CD4-positive, alpha-beta memory T cell (primary cell): ENCODE measurements at places on chromosomes 2 and 18. TPM values are rescaled to one million over a fixed set of nuclear protein-coding genes. Genes with fewer than 3 reads are reported as not detected.

DNA sequence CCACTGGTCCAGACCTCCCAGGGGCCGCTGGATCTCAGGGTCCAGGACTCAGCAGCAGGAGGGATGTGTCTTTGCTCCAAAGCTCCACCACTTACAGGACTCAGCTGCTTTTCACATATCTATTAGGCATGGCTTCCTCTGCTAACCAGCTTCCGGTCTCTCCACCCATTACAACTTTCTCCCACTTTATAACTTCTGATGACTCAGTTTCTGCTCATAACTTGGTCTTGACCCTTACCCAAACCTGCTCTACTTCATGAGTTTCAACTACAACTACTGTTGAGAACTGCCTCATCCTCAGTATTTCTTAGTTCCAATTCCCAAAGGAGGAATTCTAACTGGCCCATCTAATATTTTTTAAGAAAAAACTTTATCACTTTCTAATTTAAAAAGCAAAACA is 17.2 kb downstream of the SULT1C2 start:
- no peak overlapping the region for H3K27ac ChIP-seq
- no peaks in the 10 kb centered on the region for H3K4me1 ChIP-seq
- DNase-seq = no peak
- H3K4me3 ChIP-seq = no peak overlapping the region

Gene SELENOI
- 20.0 TPM for total RNA-seq

Gene ETAA1
- total RNA-seq = 15.1 TPM

GRCh38 chr2:11716689-11717321 is 29.6 kb upstream of the LPIN1 start:
- no peaks in the 10 kb centered on the region for H3K4me1 ChIP-seq
- no peak for DNase-seq
- H3K27ac ChIP-seq = no peak overlapping the region
- no peaks in the 10 kb centered on the region for H3K36me3 ChIP-seq

GRCh38 chr2:61177727-61178549 is 15.9 kb downstream of the C2orf74 start:
- no peaks in the 10 kb centered on the region for H3K27me3 ChIP-seq
- H3K4me1 ChIP-seq = peaks cover 53% of the 10 kb centered on the region
- peaks cover 20% of the 10 kb centered on the region for H3K36me3 ChIP-seq
- DNase-seq = peak; percentile 46
- peak overlapping the region; percentile 66 for H3K4me3 ChIP-seq
- H3K27ac ChIP-seq = peak overlapping the region; percentile 93

Gene TNFRSF11A
- total RNA-seq = 1.3 TPM

GRCh38 chr2:63008838-63009237 is 41.8 kb upstream of the OTX1 start:
- no peak overlapping the region for H3K4me3 ChIP-seq
- H3K27ac ChIP-seq = no peak overlapping the region
- no peaks in the 10 kb centered on the region for H3K27me3 ChIP-seq
- DNase-seq = no peak
- no peaks in the 10 kb centered on the region for H3K4me1 ChIP-seq
- H3K36me3 ChIP-seq = no peaks in the 10 kb centered on the region

Gene TWIST2
- not detected for total RNA-seq
